ENCODE measurements at places on chromosomes 3 and 15.
A peak's percentile ranks its signal among the peaks of the same experiment; 100 is the strongest.

- DNase-seq: no peak
Measured at GRCh38 chr15:52787123-52787503, 3.0 kb downstream of the ONECUT1 start.

GRCh38 chr15:30073915-30074314 lies 8.8 kb upstream of the GOLGA8J start:
- no peak for DNase-seq

DNA sequence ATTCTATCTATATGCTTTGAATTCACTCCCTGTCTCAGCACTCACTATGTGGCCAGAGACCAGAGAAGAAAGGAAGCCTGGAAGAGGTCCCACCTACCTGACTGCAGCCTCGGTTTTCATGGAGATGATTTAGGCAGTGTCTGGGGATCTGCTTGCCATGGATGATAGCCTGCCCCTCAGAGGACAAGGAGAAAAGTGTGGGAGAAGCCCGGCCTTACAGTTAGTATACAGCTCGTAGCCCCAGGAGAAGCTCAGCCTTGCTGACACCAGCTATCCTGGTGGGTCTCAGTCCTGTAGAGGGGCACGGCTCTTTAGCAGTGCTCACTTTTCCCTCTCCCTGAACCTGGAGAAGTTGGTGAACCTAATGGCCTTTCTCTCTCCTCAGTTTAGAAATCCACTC lies 25.9 kb upstream of the RTP4 start:
- no peak for DNase-seq

DNA sequence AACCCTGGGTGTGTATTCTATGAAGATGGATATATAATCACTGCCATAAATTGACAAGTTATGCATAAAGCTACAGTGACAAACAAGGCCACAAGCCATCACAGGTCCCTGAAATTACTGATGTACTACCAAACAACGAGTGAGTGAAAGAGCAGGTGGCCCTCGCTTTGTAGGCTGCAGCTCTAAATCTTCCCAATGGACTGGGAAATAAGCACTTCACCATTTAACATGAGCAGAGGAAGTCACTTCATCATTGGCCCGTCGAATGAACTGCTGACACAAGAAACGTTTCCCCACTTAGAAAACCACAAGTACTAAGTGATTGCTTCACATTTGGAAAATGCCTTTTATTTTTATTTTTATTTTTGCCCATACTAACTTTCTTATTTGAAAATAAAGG lies 218.0 kb downstream of the ZNF385D start:
- DNase-seq: peak; percentile 57

DNA sequence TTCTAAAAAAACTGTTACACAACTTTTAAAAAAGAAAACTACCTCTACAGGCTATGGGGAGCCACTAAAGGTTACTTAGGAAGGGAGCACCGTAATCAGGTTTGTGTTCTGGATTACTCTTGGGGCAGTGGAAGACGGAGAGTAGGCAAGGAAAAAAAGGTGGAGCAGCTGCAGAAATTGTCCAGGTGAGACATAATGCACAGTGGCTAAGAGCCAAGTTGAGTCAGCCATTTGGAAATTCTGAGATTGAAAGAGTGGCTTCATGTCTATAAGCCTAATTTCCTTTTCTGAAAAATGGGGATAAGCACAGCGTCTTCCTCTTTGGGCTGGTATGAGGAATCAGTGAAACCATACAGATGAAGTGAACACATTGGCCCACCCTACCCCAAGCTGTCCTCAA lies 195.2 kb downstream of the CADPS start:
- DNase-seq: no peak

GRCh38 chr3:133835418-133835743 lies 29.8 kb downstream of the SRPRB start:
- no peak for DNase-seq

All from suppressor macrophage (primary cell).